OCI-LY7 (cell line): ENCODE measurements at places on chromosomes 5 and 9. TPM values are rescaled to one million over a fixed set of nuclear protein-coding genes. Genes with fewer than 3 reads are reported as not detected.

- no peak for DNase-seq
Observed at GRCh38 chr9:105864248-105864898, 170.0 kb downstream of the TMEM38B start.

Gene SEMA5A
- total RNA-seq, result not detected in 2 replicates

- no peak for DNase-seq
Observed at GRCh38 chr5:96410013-96410412, 23.0 kb downstream of the PCSK1 start.

GRCh38 chr5:169258372-169259000 is 42.5 kb downstream of the SLIT3 start:
- no peak for DNase-seq

DNA sequence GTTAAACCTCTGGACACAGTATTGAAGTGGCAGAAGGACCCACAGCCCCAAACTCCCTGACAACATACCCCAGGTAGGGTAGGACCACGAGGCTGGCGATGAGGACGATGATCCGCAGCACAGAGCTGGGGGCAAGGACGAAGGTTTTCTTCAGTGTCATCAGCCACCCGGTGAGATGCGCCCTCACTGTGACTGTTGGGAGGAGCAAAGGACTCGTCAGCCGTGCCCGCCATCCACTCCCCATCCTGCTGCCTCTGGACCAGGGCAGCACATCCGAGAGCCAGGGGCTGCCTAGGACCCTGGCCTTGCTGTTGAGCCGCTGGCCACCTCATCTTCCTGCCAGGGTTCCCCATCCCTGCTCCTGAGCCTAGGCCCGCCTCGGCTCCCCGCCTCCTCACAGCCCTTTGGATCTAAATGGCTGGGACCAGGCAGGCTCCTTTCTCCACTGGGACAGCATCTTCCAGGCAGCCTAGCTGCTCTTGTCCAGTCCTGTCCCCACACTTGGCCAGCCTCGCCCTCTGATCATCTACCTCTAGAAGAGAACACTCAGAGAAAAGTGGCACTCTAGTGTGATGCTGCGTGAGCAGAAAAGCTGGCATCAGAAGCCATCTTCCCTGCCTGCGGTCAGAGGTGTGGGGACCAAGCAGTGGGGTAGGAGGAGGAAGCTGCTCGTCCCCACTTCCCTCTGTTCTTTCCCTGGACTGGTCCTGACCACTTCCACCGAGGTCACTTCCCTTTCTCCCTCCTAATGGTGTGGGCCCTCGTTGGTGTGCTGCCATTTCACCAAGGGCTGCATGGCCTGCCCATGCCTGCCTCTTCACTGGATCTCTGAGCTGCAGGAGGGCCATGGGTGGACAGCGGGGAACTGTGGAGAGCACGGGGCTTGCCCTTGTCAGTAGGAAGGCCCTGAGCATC is 49.2 kb downstream of the OTULIN start:
- no peak for DNase-seq

- no peak for DNase-seq
Observed at GRCh38 chr9:83343366-83343999, 194.7 kb downstream of the FRMD3 start.

DNA sequence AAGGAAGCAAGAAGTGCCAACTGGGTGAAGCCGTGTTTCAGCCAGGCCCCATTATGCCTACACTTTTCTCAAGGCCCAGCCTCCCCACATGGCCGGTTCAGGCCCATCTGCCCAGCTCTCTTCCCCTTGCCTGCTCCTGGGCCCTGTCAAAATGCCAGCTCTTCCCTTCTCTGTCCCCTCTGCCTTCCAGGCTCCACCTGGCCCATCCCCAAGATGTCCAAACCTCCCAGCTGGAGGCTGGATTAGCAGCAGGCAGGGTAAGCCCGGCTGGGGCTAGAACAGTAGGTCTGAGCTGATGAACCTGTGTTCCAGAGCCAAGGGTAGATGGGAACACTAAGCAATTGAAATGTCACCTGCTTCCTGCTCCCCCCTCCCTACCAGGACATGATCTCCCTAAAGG is 64.1 kb upstream of the HSPA9 start:
- no peak for DNase-seq

- DNase-seq, result no peak
Observed at GRCh38 chr5:91121347-91121993, 261.6 kb downstream of the ARRDC3 start.

- no peak for DNase-seq
Observed at GRCh38 chr9:16622541-16622940, 247.9 kb downstream of the BNC2 start.
